ENCODE measurements at places on chromosomes 6 and 20.

- no peak for DNase-seq
Observed at GRCh38 chr6:12635813-12636212, 80.8 kb upstream of the PHACTR1 start.

DNA sequence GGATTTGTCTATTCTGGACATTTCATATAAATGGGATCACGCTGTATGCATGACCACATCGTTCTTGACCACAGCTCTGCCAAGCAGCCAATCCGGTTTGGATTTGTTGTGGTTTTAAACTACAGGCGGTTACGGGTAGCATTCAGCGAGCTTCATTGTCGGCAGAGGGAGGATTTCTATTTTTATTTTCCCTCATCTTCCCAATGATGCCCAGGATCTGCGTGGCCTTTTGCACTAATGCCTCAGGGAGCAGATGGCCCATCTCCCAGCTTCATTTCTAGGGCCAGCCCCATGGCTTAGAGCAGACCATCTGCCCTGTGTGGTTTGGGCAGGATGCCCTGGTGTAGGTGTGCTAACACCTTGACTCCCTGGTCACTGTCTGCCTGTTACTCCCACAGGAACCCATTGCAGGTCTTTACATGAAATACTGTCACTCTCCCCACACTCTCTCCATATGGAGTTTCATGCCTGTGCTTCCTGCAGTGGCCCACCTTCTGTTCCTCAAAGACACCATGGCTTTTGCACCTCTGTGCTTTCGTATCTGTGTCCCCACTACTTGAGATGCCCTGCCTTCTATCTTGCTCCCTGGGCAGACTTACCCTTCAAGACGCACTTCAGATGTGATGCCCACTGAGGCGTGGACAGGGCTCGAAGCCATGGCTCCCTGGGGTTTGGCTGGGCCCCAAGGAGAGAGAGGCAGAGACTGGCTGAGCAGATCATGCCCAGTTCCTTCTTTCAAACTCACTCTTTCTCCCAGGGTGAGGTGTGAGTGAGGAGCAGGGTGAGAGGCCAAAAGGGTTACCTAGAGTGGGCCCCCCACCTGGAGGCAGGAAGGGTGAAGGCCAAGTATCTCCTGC, 26.0 kb downstream of the SDCBP2 start:
- no peak for DNase-seq

DNA sequence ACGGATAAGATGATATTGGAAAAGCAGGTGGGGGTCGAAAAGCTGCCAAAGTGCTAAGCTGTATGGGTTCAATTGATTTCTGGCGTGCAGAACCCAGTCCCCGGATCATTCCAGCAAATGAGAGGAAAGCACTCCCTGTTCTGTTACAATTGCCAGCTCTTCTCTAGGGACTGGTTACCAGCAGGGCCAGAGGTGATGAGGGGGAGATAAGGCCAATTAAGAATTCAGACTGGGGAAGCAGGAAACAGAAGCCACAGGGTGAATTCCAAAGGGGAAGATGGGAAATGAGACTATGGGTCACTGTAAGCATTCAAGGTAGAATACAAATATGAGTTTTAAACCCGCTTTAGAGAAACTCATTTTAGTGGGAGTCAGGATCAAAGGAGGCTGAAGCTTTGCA, 349.4 kb upstream of the MAP3K7 start:
- no peak for DNase-seq

DNA sequence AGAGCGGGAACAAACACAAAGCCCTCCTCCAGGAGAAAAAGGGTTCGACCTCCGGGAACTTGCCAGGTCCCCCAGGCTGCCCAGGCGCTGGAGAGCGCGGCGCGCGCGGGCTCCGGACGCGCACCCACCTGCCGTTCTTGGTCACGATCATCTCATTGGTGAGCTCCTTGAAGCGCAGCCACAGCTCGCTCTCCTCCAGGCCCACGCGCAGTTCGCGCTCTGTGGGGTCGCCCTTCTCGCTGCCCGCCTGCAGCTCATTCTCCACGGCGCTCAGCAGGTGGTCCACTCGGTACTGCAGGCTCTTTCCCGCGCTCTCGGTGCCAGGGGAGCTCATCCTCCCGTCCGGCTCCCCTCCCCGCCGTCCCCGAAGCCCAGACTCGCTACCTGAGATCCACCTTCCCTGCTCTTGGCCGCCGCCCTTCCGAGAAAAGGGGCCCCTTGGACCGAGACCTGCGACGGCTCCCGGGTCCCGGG, 356 bp downstream of the TBXT start:
- DNase-seq: no peak

DNA sequence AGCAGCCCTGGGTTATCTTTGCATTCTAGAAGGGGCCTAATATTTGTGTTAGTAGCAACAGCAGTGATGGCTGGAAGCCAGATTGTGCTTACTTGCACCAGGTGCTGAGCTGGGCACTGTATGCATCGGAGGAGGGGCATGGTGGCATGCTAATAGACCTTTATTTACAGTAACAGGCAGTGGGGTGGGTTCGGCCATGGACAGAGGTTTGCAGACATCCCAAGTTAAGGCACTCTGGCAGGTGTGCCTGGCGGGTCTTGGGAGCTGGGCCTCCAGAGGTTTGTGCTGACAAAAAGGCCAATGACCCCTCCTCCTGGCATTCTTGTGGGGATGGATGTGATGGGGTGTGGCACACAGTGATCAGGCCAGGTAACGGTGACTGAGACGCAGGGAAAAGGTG, 39.0 kb upstream of the CD93 start:
- no peak for DNase-seq

DNA sequence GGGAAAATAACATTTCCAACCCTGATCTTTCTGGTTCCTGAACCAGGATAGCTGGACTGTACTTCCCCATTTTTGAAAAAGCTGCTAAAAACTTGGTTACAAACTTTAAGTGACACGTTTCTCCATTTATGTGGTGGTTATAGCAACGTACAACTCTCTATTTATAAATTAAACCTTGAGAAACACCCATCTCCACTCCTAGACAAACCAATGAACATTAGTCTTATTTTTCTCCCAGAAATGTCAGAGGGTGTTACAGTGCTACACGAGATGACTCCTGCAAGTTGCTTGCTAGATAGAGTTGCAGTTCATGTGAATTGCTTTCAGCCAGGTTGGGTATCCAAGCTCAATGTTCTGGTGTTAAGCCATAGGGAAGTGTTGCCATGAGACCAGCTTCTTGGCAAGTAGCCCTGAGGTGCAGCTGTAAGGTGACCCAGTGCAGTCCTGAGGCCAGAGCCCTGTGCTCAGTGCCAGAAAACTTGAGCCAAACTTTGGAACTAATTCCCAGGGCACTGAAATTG, 51.3 kb upstream of the REV3L start:
- no peak for DNase-seq

DNA sequence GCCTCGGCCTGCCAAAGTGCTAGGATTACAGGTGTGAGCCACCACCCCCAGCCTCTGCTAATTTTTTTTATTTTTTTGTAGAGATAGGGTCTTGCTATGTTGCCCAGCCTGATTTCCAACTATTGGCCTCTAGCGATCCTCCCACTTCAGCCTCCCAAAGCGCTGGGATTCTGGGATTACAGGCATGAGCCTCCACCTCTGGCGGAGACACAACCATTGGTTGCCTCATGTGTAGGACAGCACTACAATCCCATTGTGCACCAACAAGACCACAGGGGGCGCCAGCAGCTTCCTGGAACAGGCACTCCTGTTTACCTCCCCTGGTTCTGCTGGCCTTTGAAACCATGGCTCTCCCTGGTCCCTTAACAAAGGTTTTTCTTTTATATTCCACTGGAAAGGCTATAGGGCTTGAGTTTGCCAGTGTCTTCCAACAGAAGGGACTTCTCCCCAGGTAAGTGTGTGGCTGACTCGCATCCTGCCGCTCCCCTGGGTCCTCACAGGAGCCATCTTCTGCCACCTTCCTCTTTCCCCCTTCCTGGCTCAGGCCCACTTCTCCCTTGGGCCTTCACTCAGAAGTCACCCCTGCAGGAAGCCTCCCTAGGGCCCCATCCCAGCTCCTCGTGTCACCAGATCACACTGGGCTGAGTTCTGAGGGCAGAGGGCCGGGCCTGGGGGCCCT, 39.2 kb upstream of the TLDC2 start:
- DNase-seq: no peak

DNA sequence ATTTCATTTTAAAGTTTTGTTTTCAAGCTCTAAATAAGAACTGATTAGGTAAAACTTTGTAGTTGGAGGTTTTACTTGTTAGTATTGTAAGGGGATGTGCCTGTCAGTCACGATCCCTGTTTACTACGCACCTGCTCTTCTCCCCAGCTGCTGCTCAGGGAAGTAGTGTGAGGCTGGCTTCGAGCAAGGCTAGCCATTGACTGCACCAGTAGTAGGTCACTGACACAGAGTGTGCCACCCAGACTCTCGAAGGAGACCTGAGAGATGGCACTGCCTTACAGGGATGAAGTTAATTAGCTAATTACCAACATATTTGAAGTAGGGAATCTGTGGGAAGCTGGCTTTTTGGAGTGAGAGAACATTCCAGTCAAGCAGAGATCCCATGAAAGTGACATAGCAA, 89.2 kb downstream of the DNAH8 start:
- DNase-seq: no peak

- DNase-seq: no peak
Observed at GRCh38 chr20:50008007-50008406, 25.2 kb downstream of the SNAI1 start.

DNA sequence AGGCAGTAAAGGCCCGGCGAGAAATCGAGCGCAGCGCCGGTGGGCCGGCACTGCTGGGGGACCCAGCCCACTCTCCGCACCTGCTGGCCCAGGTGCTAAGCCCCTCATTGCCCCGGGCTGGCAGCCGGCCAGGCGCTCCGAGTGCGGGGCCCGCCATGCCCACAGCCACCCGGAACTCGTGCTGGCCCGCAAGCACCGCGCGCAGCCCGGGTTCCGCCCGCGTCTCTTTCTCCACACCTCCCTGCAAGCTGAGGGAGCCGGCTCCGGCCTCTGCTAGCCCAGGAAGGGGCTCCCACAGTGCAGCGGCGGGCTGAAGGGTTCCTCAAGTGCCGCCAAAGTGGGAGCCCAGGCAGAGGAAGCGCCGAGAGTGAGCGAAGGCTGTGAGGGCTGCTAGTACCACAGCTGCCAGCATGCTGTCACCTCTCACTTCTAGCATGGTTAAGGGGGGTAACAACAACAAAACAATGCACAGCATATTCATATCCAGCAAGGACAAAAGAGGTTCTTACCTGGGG, 11.3 kb upstream of the GMPR start:
- DNase-seq: no peak

DNA sequence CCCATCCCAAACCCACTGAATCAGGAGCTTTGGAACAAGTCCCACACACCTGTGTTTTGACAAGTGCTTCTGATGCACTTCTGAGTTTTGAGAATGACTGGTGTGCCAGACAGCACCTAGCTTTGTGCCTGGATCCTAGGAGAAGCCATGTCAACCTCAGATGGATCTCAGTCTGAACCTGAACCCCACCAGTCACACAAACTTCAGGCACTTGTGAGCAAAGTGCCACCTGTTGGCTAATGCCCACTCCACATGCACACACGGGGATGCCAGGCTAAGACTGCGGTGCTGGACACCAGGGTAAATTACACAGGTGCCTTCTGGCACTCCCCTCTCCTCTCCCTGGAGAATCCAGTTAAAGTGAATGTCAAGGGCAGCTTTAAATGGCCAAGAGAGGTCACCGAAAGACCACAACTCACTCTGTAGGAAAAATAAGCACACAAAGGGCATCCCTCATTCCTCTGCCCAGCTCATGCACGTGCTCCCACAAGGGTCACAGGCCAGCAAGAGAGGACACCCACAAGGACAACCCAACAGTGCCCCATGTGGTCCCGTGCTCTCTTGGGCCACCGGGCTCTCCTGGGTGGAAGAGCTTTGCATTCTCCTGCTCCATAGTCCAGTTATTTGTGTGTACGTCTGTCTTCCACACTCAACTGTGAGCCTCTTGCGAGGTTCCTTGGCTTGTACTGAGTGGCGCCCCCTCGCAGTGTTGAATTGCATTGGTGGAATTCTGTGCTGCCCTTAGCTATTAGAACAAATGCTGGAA, 45.6 kb downstream of the TAF8 start:
- no peak for DNase-seq

DNA sequence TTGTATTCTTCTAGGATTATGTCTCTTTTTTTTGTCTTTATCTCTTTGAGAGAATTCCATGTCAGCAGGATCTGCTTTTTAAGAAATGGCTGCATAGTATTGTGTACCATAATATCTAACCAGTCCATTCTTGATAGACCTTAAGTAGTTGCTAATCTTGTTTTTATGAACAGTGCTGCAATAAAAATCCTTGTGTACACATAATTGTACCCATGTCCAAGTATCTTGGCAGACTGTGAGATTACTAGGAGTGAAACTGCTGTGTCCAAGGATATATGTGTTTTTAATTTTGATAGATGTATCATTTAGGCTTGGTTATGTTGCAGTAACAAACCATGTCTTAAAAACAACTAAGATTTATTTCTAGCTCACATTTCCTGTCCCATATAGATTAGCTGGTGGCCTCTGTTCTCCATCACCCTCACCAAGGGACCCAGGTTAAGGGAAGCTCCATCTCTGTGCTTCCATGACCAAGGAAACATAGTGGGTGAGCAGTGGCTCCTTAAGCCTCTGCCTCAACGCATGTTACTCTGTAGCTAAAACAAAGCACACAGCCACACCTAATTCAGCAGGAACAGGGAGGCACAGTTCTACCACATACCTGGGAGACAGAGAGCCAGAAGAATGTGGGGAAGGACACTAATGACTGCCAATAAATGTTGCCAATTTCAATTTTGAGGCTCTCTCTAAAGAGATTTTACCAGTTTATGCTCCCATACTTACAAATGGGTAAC, 12.1 kb upstream of the SUMO4 start:
- DNase-seq: no peak

DNA sequence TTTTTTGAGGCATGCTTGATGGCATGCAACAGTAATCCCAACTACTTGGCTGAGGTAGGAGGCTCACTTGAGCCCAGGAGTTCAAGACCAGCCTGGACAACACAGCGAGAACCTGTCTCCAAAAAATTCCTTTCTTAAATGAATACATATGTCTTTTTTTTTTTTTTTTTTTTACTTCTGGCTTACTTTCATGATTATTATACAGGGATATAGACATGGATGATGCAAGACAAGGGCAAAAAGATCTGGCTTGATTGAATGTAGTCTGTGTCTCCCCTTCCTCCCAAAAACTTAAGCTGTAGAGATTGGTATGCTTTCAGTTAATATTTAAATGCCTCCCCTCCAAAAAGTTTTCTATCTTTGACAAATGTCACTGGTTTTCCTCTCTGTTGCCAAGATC, 7.6 kb downstream of the SNX3 start:
- no peak for DNase-seq

GRCh38 chr6:16438718-16439591, 200.6 kb downstream of the GMPR start:
- DNase-seq: no peak

DNA sequence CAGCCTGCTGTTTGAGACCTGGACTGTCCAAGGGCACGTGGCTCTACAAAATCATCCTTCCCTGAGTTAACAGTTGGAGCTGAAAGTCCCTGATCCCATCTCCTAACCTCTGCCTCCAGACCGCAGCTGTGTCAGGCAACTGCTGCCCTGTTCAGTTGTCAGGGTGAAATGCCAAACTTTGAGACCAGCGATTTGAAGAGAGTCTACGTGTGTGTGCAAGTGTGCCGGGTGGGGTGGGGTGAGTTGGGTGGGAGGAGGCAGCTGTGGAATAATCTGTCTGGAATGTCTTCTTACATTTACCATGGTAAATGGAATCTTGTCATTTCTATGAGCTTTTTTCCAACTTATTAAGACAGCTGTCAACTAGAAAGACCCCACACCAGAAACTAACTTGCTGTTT, 81.0 kb upstream of the FAM8A1 start:
- no peak for DNase-seq

GRCh38 chr6:3209114-3210023, 18.1 kb downstream of the TUBB2B start:
- DNase-seq: no peak
